ENCODE measurements at places on chromosomes 1 and 21. TPM values are rescaled to one million over a fixed set of nuclear protein-coding genes. Genes with fewer than 3 reads are reported as not detected.

DPYD gene
- 9.8 TPM for polyA plus RNA-seq

- no peak for DNase-seq
Observed at GRCh38 chr21:42317341-42317741, 2.1 kb upstream of the TFF3 start.

GRCh38 chr1:1173061-1173792 lies 453 bp upstream of the TTLL10 start:
- no peak for DNase-seq

GRCh38 chr1:36432616-36433015 lies 17.6 kb downstream of the OSCP1 start:
- DNase-seq = no peak

DNA sequence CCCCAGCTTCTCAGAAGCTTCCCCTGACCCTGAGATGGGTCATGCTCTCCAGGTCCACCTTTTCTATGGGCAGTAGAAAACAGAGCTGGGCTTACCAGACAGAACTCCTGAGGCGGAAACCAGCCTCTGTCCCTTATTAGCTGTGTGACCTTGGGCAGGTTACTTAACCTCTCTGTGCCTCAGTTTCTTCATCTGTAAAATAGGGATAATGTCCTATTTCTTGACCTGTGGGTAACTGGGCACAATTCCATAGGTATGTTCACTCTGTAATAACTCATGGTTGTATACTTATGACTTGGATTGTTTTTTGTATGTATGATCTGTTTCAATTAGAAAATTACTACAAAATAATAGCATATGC lies 57.1 kb upstream of the EDN2 start:
- no peak for DNase-seq

DNA sequence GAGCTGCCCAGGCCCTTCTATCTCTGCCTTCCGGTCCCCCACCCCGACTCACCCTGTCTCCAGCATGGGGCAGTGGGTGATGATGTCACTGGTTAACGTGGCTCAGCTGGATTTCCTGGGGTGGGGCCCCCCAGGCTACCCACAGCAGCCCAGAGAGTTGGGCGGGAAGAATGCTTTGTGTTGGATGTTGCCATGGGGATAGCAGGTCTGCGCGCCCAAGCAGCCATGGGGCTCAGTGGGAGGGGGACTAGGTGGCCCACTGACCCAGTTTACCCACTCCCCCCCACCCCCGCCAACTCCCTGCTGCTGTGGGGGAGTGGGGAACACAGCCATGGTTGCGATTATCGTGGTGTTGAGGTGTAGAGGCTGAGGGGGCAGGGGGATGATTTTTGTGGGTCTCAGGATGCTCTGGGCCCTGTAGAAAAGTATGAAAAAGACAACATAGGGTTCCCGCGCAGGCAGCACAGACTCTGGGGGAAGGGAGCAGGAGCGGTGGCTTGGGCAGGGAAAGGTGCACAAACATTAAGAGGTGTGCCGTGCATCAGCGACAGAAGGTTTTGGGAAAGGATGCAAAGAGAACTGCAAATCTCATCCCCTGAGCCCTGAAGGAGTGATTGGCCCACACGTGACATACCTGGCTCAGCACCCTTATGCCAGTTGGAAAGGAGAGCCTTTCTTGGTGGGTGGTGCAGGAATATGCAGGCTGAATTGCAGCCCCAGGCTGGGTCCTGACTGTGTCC lies 8.5 kb downstream of the CELSR2 start:
- DNase-seq = no peak

DNA sequence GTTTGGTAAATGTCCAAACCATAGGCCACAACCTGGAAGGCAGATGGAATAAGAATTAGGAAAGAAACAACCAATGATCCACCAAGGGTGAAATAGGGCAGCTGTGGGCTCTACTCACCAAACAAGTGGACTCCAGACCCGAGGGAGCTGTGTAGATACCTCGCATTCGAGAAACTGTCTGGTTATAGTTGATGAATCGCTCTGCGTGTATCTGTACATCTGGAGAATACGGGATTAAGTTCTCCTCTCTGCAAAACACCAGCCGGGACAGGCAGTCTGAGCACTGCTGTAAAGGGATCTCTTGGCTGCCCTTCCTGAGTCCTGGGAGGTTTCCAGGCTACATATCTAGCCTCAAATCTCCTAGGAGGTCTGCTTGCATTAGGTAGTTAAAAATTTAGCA lies 9.4 kb upstream of the UBR4 start:
- no peak for DNase-seq

DNA sequence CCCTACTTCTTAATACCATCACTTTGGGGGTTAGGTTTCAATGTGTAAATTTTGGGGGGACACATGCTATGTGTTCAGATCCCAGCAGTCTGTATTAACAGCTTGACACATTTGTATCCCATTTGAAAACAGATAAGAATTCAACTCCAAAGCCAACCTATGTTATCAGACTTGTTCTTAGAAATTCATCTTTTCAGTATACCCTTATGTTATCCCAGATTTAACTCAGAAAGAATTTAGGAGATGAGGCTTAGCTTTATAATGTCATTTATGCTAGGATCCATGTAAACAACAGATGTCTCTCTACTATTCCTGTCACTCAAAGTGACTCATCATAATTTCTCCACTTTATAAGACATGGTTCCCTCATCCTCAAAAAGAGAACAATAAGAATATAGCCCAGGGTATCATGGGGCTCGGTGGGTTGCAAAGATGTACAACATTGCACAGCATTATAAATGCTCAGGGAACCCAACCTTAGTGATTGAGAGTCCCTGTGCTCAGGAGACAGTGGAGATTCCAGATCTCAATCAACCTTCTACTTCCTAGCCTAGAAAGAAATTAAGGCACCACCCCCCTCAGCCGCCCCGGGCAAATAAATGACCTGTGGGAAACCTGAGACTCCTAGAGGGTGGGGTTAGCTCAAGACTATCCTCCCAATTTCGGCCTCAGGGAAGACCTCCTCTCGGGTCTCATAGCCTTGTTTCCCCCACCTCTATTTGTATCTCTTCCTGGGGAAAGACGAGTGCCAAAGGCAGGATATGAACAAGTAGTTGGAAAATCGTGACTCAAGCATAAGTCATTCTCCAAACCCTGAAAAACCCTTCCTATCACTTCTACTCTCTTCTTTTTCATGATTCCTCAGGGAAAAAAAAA lies 265.1 kb upstream of the CAMK1G start:
- no peak for DNase-seq

GRCh38 chr1:202807451-202807925 lies 733 bp downstream of the KDM5B start:
- DNase-seq = no peak

All from muscle of arm (tissue), 14 donors.